ENCODE measurements at places on chromosomes 5 and 9.

DNA sequence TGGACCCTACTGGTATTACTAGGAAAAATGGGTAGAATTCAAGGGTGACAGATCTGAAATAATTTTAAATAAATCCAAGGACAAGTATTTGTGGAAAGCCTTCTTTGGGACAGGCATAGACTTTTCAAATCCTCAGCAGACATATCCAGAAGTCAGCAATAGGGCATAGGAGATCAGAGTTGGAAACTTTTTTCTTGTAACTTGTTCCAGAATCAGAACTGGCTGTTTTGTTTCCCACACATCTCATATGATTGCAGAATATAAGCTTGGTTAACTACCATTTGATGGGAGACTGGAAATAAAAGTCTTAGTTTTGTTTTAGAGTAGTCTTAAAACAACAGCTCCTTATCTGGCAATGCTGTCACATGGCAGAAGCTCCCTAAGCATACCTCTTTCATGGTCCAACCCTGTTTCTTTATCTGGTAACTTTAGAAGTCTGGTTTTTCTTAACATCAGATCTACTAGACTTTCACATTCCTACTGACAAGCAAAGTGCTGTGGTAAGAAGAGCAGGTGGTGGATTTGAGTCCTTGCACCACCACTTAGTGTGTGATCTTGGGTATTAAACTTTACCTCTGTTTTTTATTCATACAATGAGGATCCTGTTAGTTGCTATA is 25.1 kb downstream of the XRCC4 start:
- DNase-seq, result no peak

- DNase-seq, result no peak
Observed at GRCh38 chr5:149382517-149383220, 3.6 kb upstream of the IL17B start.

- DNase-seq, result no peak
Observed at GRCh38 chr5:111851631-111852548, 94.9 kb upstream of the NREP start.

- no peak for DNase-seq
Observed at GRCh38 chr9:126198854-126199253, 127.8 kb upstream of the MVB12B start.

DNA sequence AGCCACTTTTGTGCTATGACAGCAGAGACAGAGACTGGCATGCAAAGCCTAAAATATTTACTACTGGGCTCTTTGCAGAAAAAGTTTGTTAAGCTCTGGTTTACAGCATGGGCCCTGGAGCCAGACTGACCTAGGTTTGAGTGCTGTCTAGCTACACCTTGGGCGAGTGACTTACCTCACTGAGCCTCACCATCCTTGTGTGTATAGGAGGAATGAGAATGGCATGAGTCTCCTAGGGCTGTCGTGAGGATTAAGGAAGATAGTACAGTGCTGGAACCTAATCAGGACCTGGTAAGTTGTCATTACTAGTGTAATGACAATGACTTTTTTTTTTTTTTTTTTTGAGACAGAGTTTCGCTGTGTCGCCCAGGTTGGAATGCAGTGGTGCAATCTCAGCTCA is 65.2 kb downstream of the MSX2 start:
- DNase-seq, result no peak

DNA sequence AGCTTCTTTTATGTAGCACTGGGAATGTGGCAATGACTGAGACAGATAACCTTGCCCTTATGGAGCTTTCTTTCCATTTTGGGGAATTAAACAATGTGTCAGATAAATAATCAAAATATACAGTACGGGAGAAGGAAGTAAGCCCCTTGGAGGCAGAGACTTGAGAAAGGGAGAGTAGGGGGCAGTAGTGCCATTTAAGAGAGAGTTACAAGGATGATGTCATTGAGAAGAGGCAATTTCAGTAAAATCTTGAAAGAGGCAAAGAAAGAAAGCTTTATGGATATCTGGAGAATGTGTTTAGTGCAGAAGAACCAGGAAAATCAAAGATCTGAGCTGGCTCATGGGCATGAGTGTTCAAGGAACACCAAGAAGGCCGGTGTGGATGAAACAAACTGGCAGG is 77.3 kb downstream of the KCTD16 start:
- DNase-seq, result no peak

- no peak for DNase-seq
Observed at GRCh38 chr5:3047212-3047774, 295.8 kb upstream of the IRX2 start.

- DNase-seq, result no peak
Observed at GRCh38 chr5:139631520-139632165, 16.5 kb upstream of the CXXC5 start.

GRCh38 chr5:52800394-52801213 is 12.9 kb downstream of the ITGA1 start:
- DNase-seq, result peak; percentile 85

DNA sequence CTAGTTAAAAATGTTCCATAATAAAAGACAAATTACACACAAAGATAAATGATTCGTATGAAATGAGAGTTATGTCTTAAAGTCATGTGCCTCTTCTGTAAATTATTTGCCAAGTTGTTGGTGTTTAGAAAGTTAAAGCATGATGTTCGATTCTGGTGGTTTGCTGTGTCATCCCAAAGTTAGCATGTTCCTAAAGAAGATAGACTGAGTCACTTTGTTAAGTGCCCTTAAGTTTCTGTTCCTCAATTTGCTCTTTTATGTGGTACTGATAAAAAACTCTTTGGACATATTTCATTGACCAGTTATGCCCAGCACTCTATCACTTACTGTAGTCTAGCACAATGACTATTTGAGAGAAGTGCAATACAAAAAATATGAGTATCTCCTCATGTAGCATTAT is 366.9 kb upstream of the ZNF608 start:
- DNase-seq, result no peak

- DNase-seq, result no peak
Observed at GRCh38 chr5:129496421-129496820, 36.3 kb downstream of the ADAMTS19 start.

DNA sequence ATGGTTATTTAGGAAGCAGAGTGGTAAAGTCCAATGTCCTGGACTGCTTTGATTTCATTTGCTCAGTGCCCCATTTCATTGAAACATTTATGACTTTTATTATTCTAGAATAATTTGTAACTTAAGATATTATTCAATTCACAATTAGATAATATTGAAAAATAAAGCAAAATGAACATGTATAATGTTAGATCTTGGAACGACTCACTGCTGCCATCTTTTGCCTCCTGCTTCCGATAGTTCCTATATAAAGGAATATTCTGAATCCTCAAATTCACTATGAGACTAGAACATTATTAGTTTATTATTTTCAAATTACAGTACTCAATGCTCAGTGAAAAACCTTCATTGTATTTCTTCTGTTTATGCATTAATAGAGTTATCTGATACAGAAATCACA is 2.3 kb upstream of the CTNND2 start:
- DNase-seq, result no peak

DNA sequence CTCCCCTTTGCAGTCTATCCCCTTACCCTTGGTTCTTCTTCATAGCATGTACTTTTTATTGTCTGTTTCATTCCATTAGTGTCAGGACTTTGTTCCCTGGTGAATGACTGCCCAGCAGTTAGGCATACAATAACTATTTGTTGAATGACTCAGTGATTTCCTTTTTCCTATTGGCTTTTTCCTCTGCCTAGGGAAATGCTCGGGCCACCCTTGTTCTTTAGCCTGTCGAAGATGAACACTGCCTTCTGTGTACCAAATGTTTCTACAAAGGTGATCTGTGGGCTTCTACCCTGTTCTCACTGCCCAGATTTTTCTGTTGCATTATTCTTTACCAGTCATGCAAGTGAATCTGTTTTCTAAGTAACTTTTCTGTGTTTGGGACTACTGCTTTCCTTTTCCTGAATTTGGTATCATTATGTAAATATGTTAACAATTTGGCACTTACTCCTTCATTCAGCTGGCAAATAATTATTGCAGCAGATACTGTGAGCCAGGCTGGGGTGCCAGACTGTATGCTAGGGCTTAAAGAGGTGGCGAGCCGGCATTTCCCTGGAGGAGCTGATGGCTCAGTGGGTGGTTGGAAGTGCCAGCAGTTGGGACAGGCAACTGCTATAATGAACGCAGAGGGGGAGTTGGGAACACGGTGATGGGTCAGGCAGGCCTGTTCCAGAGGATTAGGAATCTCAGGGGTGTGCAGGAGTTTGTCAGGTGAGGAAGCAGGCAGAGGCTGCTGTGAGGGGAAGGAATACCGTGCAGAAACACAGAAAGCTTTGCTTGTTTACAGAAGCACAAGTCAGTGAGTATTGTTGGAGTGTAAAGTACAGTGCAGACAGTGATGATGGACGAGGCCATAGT is 30.6 kb downstream of the KDM4C start:
- peak; percentile 73 for DNase-seq

DNA sequence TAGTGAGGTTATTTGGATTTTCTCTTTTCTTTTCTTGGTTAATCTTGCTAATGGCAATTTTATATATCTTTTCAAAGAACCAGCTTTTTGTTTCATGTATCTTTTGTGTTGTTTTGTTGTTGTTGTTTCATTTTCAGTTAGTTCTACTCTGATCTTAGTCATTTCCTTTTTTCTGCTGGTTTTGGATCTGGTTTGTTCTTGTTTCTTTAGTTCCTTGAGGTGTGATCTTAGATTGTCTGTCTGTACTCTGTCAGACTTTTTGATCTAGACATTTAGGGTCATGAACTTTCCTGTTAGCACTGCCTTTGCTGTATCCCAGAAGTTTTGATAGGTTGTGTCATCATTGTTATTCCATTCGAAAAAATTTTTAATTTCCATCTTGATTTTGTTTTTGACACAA is 399.7 kb downstream of the TLE1 start:
- DNase-seq, result no peak

GRCh38 chr5:75340714-75341478 is 3.9 kb downstream of the HMGCR start:
- DNase-seq, result no peak

DNA sequence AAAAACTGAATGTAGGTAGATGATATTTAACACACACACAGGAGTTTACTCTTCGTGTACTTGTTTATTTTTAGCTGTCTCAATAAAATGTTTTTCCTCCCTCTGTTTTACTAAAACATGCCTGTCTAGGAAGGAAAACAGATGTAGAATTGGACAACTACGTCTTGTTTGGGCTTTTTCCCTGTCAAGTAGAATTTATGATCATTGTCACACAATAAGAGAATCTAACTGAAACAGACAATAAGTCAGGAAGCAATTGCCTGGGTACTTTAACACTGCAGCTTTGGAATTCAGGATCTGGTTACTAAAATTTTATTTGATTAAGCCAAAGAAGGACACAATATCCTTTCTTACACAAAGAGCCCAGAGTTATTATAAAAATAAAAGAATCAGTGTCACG is 164.2 kb downstream of the ZDHHC21 start:
- no peak for DNase-seq

DNA sequence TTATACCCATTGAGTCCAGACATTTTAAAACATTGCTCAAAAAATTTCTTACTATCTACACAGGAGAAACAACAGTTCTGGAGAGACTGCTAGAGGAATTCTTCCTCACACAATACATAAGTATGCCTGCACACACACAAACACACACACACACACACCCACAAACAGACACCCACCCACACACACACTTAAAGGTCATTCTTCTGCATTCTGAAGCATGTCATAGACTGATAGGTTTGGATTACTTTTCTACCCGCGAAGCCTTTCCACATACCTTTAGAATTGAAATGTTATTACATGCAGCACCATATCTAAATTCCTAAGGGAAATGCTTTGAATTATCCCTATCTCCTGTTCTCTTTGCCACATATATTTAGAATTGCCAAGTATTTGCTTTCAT is 80.2 kb downstream of the FAM174A start:
- DNase-seq, result no peak

- DNase-seq, result no peak
Observed at GRCh38 chr5:132110930-132111329, 37.3 kb downstream of the CSF2 start.

GRCh38 chr5:88952344-88952743 is 69.4 kb upstream of the MEF2C start:
- no peak for DNase-seq

- DNase-seq, result no peak
Observed at GRCh38 chr9:113269355-113269754, 6.0 kb downstream of the CDC26 start.

DNA sequence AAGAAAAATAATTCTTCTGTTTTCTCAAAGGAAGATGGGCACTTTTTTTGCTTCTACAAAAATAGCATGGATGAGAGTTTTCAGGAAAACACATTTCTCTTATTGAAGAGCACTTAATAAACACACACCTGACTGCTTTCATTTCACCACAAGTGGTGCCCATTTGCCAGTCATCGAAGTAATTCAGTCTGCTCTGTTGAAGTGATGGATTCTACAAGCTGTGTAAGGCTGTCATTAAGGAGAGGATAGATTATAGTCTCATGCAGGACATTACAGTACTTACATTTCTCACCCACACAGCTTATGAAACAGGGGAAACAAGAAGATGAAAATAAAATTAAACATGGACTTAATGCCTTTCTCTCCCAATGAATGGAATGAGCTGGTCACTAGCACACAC is 165.2 kb downstream of the NR2F1-AS1 start:
- no peak for DNase-seq

DNA sequence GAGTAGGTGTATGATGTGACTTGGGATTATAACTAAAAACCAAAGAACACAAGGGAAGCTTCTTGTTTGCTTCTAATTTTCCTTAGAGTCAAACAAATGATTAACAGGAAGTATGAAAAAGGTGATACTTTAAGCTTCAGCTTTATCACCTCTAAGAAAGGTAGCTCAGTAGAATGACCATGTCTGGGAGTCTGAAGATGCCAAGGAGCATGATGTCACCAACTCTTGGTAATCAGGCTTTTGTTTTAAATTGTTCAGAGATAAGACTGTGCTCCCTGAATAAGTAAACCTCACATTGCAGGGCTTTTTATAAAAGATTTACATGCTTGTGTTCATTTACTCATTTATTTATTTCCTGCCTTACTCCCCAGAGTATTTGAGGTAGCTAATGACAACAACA is 169.9 kb downstream of the FER start:
- no peak for DNase-seq
